ENCODE measurements at places on chromosomes 12 and 14.
A peak's percentile ranks its signal among the peaks of the same experiment; 100 is the strongest.

DNA sequence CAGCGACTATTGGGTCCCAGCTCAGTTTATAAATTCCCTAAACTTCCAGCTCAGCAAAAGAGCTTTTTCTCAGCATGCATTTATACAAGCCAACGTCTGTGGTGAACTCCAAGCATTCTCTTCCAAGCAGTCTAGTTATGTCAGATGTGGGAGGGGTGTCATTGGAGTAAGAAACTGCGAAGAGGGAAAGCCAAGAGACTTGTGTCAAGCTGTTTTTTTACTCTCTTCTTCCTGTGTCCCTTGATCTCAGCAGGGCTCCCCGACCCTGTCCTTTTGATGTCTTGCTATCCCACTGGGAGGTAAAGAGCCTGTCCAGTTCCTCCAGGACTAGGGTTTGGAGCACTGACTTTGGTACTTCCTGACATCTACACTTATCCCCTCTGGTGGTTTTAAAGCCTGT is 69.0 kb downstream of the PPM1H start:
- peak; percentile 49 for DNase-seq

GRCh38 chr14:67986131-67986841 is 166.7 kb downstream of the RAD51B start:
- DNase-seq, result peak; percentile 87

- DNase-seq, result peak; percentile 11
Measured at GRCh38 chr14:36271939-36272907, 48.2 kb downstream of the MBIP start.

DNA sequence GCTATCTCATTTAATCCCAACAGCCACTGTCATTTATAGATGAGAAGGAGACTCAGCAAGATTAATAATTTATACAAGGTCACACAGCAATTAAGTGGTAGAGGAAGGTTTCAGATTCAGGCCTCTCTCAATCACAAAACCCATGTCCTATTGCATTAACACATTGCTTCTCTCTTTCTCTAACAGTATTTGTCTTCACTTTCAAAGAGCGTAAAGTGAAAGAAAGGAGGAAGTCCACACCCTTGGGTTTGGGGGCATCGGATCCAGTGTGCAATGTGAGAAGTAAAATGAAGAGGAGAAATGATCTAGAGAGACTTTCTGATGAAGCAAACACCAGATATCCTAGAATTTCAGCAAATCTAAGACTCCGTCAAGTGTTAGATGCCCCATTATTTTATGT is 7.0 kb upstream of the VRK1 start:
- DNase-seq, result no peak

GRCh38 chr12:18897823-18898222 is 159.9 kb downstream of the CAPZA3 start:
- DNase-seq, result no peak

DNA sequence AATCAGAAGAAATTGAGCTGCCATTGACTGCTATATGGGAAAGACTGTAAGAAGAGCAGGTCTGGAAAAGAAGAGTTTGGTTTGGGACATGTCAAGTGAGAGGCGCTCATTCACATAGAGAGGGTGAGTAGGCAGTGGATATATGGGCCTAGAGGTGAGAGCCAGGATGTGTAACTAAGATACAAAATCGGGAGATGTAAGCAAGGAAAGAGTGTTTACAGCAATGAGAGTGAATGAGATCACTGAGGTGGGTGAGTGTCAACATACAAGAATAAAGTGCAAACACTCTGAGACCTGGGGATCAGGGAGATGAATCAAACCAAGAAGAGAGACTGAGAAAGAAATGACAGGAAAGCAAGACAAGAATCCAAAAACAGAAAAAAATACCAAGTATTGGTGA is 58.0 kb upstream of the RTRAF start:
- DNase-seq, result no peak

DNA sequence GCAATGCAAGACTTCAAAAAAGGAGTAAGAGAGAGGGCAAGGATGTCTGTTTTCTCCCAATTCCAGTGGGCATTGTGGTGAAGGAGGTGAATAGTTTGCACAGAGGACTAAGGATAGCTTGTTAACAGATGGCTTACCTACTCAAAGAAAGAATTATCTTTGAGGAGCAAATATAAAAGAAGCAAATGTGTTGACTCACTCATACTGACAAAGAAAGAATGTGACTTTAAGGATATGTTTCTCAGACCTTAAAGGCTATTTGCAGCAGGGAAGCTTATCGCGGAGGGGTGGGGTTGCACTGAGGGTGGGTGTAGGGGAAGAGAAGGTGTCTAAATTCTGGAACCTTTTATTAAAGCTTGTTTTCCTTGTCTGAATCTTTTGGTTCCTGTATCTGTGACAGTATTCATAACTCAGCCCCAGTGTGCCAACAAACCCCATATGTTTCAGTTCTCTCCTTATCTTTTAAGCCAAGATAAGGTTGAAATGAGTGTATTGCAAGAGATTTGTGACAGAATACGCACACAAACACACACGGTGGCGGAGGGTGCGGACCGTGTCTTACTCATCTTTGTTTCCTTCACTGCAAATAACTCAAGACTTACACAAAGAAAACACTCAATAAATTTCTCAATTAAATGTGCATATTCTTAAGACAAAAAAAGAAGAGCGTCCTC is 146.4 kb upstream of the ARID2 start:
- peak; percentile 58 for DNase-seq

DNA sequence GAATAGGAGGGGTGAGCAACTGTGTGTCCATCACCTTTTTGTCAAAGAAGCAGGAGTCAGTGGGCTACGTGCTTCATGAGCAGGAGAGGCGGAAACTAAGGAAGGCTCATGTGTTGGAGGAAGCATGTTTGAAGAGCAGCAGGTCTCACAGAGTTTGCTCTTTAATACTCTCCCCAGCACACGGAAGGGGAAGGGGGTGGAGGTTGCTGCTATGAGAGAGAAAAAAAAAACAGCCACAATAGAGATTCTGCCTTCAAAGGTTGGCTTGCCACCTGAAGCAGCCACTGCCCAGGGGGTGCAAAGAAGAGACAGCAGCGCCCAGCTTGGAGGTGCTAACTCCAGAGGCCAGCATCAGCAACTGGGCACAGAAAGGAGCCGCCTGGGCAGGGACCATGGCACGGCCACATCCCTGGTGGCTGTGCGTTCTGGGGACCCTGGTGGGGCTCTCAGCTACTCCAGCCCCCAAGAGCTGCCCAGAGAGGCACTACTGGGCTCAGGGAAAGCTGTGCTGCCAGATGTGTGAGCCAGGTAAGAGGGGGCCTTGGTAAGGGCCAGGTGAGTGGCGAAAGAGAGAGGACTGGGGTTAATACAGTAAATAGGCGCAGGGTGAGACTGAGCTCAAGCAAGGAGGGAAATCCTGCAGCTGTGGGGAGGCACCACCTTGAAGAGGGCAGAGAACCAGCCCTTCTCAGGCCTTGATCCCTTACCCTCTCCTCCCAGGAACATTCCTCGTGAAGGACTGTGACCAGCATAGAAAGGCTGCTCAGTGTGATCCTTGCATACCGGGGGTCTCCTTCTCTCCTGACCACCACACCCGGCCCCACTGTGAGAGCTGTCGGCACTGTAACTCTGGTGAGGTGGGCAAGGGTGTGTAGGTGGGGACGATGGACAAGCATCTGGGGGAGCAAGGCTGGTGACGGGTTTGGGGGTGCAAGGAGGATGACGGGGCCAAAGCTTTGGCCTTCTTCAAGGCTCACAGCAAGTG is at the start of gene CD27:
Gene CD27 (plus strand): TSS at position 252 of the 985 bp plus-strand sequence. CDS start 141 bp downstream, at position 393.
- no peak for DNase-seq

GRCh38 chr12:50765095-50765911 is 1.4 kb downstream of the ATF1 start:
- peak; percentile 54 for DNase-seq

DNA sequence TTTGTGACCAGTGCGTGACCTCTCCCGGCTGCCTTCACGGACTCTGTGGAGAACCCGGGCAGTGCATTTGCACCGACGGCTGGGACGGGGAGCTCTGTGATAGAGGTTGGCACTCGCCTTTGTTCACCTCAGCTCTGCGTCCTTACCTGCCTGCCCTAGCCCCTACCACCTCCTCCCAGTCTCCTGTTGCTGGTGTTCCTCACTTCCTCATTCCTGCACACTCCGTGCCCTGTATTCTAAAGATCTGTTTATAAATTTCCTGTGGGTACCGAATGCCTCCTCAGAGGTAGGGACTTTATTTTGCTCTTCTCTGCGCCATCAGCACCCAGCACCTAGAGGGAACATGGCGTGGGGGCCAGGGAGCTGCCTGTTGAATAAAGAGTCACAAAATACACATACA is 2.3 kb downstream of the DLK1 start:
- DNase-seq, result no peak

DNA sequence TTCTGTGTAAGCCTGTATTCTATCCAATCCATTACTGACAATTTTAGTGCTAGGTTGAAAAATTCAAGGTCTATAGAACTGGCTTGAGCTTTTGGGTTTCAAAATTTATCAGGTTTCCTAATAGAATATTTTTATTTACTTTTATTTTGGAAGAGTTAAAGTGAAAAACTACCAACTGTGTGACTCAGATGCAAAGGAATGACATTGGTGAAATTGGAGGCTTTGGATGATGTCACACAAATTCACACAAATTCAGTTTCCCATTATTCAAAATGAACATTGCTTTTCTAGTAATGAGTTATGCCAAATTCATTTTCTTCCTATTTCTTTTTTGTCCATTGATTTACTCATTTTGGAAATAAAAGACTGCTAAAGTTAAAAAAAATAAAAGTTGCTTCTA is 186.9 kb downstream of the ALX1 start:
- peak; percentile 60 for DNase-seq

- DNase-seq, result peak; percentile 48
Measured at GRCh38 chr14:26702721-26703230, 104.9 kb upstream of the NOVA1 start.

GRCh38 chr14:29461101-29461500 is 466.5 kb downstream of the PRKD1 start:
- no peak for DNase-seq

GRCh38 chr12:83630526-83630925 is 943.8 kb downstream of the TMTC2 start:
- no peak for DNase-seq

- DNase-seq, result no peak
Measured at GRCh38 chr14:72401632-72402376, 469.6 kb downstream of the RGS6 start.

DNA sequence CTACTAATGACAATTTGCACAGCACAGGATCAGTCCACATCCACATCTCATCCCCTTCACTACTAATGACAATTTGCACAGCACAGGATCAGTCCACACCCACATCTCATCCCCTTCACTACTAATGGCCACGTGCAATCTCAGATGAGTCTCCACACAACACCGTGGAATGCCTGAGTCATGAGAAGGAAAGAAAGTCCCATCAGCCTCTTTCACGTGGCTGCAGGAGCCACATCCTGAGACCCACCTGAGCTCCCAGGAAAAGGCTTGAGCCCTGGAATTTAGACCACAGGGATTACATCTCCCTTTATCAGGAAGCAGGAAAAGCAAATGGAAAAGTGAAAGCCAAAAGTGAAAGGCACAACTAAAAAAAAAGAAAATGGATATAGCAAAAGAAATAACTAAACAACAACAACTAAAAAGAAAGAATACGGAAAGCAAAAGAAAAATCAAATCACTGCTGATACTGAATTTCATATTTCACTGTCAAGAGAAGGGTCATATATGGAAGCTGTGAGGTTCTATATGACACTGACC is 1300.5 kb downstream of the TMEM121 start:
- DNase-seq, result no peak

DNA sequence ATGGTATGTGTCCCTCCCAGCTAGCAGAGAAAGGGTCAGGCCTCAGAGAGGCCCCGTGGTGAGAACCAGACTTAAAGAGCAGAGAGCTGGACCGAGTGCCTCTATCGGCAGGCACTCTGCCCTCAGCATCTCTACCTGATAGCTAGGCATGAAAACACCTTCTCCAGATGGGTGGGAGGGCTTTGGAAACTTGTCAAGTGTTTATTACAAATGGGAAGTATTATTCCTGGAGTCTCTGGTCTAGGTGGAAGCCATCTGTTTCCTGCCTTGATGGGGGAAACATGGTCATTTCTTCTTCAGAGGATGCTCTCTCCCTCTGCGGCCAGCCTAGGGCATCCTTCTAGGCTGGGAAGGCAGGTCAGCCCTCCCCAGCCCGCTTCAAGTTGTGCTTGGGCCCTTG is 2.3 kb downstream of the TMEM63C start:
- no peak for DNase-seq

DNA sequence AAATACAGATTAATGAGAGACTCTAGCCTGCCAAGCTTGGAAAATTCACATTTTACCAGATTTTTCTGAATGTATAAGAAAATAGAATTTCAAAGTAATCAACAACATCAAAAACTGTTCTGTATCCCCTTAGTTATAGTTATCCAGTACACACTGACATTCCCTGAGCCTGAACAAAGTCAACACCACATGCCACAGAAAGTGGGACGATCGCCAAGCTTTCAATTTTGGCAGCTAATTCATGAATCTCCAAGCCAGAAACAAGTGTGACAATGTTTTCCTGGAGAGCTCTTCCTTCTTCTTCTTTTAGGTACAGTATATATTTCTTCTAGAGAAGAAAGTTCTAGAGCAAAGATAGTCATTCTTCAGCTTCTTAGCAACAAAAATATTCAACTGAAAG is 290.2 kb downstream of the PRKD1 start:
- peak; percentile 82 for DNase-seq

- DNase-seq, result peak; percentile 35
Measured at GRCh38 chr14:23148591-23149249, 29.7 kb upstream of the CEBPE start.

DNA sequence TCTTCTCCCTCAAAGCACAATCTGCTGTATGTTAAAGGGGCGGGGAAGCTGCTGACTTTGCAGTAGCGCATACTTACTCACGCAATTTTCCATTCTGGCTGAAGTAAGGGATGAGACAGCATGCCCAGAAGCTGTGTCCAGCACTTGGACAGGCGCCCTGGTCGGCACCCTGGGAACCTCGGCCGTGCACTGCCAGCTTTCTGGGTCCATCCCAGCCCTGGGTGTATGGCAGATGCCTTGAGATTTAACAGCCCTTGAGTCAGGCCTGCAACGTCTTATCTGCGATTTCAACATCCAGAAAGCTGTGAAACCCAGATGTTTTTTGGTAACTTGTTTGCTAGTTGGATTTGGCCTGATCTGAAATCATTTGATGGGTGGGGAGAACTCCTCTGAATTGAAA is 16.1 kb downstream of the EML1 start:
- DNase-seq, result no peak

DNA sequence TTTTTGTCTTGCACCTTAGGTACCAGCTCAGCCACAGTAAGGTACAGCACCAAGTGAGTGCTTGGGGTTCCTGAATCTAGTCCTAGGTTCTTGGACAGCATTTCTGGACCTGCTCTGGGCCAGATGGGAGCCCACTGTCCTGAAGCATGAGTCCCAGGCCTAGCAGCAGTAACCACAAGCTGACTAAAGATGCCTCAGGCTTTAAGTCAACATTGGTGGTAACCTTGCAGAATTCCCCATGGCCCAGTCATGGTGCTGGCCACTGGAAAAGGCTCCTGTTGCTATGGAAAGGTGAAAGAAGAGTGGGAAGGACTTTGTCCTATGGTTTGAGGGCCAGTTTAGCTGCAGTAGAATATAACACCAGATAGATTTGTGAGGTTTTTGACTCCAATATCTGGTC is 86.9 kb upstream of the CLEC14A start:
- peak; percentile 83 for DNase-seq

- DNase-seq, result no peak
Measured at GRCh38 chr14:45103806-45104205, 19.9 kb downstream of the PRPF39 start.
